ENCODE measurements at places on chromosomes 7 and 10.

GRCh38 chr7:94414481-94414880 lies 19.8 kb downstream of the COL1A2 start:
- DNase-seq = no peak

DNA sequence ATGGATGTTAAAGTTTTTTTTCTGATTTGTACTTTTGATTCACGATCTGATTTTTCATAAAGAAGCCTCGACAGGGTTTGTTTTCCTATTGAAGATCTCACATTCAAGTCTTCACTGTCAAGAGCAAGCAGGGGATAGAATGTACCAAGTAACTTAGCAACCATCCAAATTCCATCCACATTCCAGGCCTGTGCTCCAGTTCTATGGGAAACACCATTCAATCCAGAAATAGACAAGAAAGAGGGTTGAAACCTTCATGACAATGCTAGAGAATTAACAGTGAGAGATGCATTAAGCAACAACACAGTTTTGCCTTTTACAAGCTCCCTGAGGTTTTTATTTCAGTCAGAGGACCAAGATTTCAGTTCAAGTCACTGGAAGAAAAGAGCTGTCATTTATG lies 300.2 kb downstream of the NEBL start:
- no peak for DNase-seq

- no peak for DNase-seq
Measured at GRCh38 chr10:116274064-116274904, 1.3 kb upstream of the GFRA1 start.

- DNase-seq = no peak
Measured at GRCh38 chr10:10054466-10054865, 963.2 kb upstream of the CELF2 start.

DNA sequence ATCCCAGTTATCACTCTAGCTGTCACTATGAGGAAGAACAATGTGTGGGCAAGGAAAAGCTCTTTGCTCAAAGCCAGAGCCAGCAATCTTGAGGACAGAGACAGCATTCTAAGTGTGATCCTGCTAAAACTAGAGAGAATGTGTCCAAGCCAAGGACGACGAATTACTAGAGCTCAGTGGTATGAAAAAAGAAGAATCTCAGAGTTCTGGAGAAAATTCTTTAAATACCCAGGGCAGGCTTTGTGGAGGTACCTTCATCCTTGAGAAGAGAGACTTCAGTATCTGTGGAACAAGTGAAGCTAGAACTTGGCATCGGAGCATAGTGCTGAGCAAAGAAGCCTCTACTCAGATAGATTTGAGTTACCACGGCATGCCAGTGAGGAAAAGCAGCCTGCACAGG lies 209.8 kb downstream of the TRIL start:
- DNase-seq = no peak

- DNase-seq = no peak
Measured at GRCh38 chr7:26013551-26014083, 138.4 kb upstream of the NFE2L3 start.

GRCh38 chr7:50425318-50425717 lies 24.8 kb downstream of the FIGNL1 start:
- DNase-seq = no peak

GRCh38 chr7:115135146-115135545 lies 213.3 kb downstream of the MDFIC start:
- DNase-seq = no peak

GRCh38 chr7:44880317-44881018 lies 4.9 kb downstream of the PURB start:
- DNase-seq = no peak

DNA sequence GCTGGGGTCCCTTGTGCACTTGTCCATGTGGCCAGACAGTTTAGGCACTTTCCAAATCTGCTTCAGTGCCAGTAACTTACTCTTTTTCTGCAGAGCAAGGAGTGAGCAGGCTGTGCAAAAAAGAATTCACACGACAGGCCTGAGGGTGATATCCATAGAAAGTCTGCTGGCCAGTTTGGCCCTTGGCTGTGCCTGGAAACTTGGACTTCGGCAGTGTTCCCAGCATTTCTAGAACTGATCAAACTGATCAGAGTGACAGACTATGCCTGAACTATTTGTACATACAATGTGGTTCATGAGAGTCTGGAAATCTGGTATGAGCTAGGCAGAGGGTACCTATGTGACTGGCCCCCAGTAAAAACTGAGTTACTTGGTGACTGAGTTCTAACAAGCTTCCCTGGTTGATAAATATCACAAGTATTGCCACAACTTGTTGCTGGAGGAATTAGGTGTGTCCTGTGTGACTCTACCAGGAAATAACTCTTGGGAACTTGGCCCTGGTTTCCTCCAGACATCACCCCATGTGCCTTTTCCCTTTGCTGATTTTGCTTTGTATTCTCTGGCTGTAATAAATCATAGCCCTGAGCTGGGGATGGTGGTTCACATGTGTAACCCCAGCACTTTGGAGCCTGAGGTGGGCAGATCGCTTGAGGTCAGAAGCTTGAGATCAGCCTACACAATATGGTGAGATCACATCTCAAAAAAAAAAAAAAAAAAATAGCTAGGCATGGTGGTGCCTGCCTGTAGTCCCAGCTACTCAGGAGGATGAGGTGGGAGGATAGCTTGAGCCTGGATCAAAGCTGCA lies 3.3 kb upstream of the DENND10 start:
- no peak for DNase-seq

DNA sequence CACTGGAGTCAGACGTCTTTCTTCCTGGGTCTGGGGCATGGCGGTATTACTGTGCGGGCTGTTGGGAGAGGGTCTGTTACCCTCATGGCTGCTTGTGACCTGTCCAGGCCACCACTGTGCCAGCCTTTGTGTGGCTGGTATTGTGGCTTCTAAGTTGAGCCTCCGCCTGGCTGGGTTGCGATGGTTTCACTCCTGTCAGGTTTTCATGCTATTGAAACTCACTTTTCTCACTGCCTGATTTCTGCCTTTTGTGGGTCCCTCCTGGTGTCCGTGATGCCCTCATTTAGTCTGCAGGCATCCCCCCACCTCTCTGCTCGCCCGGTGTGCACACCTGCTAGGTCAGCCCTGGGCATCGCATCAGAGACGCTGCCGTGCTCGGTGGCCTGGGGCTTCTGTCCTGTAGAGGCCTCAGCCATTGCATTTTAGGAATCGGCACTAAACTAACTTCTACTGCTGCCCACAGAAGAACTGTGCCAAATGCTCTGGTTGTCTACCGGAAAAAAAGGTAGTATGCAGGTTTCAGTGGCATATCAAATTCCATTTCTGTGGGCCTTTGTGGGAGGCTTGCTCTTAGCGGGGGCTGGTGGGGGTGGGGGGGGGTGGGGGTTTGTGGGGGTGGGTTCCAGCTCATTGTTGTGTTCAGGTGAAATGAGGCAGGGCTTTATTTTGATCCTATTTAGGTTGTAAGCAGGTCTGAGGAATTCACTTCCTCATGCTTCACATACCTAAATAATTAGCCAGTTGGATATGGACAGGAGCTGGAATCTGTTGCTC lies 64.3 kb downstream of the MGMT start:
- DNase-seq = no peak

DNA sequence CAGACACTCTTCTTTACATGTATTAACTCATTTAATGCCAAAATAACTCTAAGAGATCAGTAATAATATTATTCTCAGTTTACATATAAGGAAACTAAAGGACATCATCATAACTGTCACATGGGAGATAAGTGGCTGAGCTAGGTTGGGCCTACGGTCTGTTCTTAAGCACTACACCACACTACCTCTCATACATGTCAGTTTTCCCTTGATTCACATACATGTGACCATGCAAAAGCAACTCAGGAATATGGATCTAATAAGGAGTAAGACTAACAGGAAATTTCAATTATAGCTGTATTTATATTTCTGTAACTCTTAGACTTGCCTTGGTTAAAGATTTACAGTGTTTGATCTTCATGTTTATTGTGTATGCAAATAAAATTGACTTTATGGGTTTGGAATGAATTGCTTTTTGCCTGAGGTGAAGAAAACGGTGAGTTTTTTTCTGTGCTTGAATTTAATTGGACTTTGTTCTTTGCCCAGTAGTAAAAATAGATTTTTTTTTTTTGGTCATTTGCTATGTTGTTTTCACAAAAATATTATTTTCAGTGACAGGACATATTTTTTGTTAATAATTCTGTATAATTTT lies 69.7 kb downstream of the CYP51A1 start:
- DNase-seq = no peak

- peak; percentile 76 for DNase-seq
Measured at GRCh38 chr10:101839416-101840063, 4.1 kb downstream of the KCNIP2 start.

GRCh38 chr10:110566472-110567200 lies 859 bp upstream of the SMC3 start:
- DNase-seq = no peak

DNA sequence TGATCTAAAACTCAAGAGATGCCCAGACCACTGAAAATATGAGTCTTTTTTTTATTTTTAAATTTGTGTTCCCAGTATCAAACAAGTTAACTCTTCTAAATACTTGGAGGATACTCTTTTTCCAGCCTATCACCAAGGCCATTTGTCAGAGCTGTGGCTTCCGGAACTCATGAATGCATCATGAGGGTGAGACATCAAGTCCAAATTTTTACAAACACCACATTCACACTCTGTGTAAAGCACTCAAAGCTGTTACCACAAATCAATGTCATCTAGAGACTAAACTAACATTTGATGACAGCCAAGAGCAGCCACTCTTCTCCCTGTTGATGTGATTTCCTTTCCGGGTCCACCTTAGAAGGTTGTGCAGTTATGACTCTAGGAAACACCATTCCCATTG lies 43.8 kb upstream of the ARID5B start:
- DNase-seq = no peak

GRCh38 chr7:121073463-121074099 lies 85.1 kb downstream of the CPED1 start:
- no peak for DNase-seq

DNA sequence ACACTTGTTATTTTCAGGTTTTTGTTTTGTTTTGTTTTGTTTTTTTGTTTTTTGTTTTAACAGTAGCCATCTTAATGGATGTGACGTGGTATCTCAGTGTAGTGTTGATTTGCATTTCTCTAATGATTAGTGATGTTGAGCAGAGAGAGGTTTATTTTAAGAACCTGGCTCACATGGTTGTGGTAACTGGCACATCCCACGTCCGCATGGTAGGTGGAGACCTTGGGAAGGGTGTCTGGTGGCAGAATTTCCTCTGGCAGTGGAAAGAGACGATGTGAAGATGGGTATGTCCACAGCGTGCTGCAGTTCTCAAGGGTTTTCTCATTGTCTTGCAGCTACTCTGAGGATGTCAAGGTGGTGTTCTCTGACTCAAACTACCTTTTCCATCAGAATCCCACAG lies 252.2 kb downstream of the GALNT17 start:
- no peak for DNase-seq

DNA sequence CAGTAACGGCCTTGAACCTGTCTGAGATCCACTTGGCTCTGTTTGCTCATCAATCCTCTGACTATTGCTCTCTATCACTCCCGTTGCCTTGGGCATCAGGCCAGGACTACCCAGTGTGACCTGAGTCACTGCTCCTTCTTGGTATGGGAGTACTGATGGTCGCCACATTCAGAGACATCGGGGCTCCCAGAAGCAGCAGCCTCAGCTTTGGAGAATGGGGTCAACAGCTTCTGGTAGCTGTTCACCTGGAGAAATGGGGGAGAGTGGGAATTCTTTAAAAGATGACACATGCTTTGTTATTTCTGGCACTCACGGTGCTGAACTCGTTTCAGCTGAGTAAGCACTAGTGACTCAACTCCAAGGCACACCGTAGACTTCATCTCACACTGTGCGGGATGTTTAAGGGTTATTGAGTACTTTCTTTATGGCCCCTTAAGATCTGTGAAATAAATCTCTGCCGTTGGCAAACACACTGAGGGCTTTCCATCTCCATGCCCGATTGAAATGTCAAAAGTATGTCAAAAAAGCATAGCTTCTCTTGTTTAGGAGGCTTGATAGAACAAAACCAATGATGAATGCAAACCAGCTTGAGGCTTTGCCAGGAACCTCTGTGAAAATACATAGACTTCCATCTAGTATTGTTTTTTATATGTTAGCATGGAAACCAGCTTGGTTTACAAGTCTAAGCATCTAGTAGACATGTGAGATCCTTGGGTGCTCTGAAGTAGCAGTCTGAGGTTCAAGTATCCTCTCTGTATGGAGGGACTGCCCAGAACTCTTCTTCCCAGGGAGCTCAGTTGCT lies 333.1 kb downstream of the CXCL12 start:
- DNase-seq = no peak
